CD8-positive, alpha-beta T cell (primary cell): ENCODE measurements at places on chromosomes 16 and 17.

GRCh38 chr17:36933512-36934143, 3.6 kb upstream of the LHX1 start:
- DNase-seq: peak; percentile 22

- DNase-seq: no peak
Measured at GRCh38 chr17:13592427-13592826, 9.3 kb downstream of the HS3ST3A1 start.

- DNase-seq: no peak
Measured at GRCh38 chr16:82240111-82240510, 70.1 kb upstream of the MPHOSPH6 start.

DNA sequence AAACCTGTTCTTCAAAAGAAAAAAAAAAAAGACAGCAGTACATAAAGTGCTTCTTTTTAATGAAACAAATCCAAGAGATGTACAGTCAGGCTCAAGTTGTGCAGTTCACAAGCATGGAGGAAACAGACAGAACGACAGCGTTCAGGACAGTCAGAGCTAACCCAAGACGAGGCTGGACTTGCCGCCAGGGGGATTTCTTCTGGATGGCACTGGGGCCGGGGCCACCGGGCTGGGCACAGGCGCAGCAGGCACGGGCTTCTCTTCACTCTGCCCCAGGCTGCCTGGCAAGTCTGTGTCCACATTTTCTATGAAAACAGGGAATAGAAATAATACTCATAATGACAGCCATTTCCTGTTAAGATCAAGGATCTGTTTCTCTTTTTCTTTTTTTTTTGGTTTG, 4.4 kb upstream of the NT5C start:
- no peak for DNase-seq

DNA sequence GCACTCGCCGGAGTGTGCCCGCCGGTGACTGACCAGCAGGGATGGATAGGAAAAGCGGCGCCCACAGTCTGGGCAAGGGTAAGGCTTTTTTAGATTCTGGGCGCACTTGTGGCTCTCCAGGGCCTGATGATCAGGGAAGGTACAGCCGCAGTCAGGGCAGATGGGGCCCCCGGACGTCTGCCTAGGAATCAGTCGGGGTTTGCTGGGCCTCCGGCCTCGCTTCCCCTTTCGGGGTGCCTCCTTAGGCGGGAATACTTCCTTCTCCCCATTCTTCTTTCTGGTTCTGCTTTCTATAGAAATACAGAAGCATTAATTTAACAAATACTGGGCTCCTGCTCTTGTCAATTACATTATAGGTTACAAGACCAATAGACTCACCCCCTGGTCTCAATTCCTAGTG, 5.0 kb downstream of the ZNF689 start:
- no peak for DNase-seq

- DNase-seq: no peak
Measured at GRCh38 chr17:42386777-42387657, 1.2 kb downstream of the STAT3 start.

DNA sequence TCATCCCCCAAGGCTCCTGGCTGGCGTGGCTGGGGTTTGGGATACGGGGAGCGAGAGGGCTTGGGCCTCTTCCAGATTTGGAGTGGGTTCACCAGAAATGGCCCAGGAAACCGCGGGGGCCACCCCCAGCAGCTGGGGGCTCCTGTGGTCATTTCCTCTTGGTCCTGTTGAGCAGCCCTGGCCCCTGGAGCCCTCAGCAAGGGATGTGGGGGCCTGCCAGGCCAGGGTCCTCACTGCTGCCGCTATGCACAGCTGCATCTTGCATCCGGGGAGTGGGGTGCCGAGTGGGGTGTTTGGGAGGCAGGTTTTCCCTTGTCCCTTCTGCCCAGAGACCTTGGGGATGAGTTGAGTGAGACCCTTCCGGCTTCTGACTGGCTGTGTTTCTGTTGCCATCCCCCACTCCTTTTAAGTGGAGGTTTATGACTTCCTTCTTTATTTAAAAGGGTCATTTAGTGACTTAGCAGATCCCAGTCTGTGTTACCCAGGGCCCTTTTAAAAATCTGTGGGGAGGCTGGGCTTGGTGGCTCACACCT, 319.8 kb downstream of the SEC14L1 start:
- no peak for DNase-seq

- no peak for DNase-seq
Measured at GRCh38 chr16:70588565-70588964, 57.8 kb upstream of the IL34 start.

- no peak for DNase-seq
Measured at GRCh38 chr16:79436885-79437284, 163.7 kb downstream of the MAF start.

DNA sequence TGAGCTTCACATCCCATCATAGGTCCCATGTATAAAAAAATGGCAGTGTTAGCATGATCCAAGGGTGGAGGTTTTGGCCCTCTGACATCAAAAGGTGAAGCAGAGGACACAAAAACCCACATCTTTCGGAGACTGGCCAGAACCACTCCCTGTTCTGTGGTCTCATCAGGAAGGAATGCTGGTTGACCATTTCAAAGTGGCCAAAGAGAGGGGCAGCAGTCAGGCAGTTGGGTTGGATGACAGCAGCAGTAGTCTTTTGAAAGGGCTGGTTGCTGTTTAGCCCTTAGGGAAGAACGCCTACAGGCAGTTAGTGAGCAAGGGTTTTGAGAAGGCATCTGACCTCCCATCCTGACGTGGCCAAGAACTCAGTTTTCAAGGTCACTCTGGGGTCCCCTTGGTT, 40.5 kb downstream of the LCMT1 start:
- no peak for DNase-seq

DNA sequence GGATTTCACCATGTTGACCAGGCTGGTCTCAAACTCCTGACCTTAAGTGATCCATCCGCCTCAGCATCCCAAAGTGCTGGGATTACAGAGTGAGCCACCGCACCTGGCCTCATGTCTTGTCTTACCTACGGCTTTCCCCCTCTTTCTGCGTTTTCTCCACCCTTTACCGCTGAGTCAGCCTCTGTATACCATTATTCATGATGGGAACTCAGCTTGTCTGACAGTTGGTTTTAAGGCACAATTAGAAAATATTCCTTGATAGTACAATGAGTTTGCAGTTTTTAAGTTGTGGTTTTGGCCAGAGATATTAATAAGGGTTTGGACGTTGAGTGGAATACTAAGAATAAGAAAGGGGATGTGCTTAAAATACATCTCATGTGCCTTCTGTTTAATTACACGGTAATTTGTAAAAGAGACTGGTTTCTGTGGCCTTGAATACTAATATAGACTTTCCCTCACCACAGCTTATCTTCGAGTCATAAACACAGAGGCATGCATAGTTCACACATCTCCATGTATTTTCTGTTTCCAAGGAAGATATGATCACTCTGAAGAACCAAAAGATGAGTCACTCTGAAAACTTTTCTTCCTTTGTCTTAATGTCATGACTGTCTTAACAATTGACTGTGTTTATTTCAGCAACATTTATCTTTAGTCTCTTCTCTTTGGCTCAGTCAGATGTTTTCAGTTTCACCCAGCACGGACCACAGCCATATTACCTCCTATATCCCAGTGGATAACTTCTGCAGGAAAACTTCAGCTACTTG, 54.4 kb downstream of the PITPNC1 start:
- no peak for DNase-seq

GRCh38 chr16:83935858-83936255, 17.2 kb upstream of the OSGIN1 start:
- DNase-seq: no peak

GRCh38 chr16:84190731-84191388, at the start of gene ADAD2:
TSS of gene ADAD2 (plus strand) at chr16:84191157. CDS start at chr16:84191231, 74 bp downstream.
- DNase-seq: no peak

DNA sequence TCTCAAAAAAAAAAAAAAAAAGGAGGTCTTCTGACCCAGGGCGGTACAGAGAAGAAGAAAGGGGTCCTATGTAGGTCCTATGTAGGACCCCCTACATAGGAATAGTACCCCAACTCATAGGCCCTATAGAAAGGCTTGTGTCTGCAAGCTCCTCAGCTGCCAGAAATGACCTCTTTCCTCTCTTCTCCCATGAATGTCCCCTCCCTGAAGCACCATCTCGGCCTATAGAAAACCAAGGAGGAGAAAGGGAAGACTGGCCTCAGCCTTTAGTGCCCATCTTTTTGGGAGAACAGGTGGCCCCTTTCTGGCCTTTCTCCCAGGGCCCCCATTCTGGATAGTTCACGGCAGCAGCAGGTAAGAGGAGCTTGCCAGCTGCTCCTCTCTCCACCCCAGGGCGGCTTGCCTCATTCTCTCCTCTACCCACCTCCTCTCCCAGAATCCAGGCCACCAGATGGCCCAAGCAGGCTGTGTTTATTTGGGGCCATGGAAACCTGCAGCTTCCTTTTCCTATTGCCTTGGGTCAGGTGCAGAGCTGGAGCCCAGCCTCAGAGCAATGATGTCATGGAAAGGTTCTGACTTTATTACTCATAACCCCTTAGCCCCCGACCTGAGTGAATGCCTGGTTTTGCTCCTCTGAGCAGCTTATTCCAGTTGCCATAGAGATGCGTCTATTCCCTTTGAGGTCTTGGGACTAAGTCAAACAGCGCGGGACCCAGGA, 1.6 kb upstream of the MRPL58 start:
- no peak for DNase-seq

- DNase-seq: peak; percentile 58
Measured at GRCh38 chr16:4309833-4310266, 6.0 kb upstream of the GLIS2 start.

GRCh38 chr17:58568044-58568799, 53.8 kb upstream of the MTMR4 start:
- DNase-seq: no peak

DNA sequence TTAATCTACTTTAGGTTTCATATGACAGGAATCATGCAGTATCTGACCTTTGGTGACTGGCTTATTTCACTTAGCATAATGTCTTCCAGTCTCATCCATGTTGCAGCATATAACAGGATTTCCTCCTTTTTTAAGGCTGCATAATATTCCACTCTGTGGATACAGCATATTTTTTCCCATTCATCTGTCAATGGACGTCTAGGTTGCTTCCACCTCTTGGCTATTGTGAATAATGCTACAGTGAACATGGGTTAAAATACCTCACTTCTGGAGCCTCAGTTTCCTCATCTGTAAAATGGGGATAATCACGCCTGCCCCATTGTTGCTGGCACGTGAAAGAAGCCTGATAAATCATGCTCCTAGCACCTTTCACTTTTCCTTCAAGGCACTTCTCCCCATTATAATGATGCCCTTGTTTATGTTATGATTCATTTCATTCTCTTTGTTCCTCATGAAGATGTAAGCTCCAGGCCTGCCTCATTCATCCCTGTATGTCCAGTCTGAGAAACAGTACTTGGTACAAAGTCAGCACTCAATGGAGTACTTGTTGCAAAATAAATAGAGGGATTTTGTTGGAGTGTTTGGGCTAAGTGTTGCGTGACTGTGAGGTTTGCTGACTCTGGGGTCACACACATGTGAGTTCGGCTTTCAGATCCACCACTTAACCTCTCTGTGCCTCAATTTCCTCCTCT, 59.6 kb downstream of the ABAT start:
- DNase-seq: no peak

DNA sequence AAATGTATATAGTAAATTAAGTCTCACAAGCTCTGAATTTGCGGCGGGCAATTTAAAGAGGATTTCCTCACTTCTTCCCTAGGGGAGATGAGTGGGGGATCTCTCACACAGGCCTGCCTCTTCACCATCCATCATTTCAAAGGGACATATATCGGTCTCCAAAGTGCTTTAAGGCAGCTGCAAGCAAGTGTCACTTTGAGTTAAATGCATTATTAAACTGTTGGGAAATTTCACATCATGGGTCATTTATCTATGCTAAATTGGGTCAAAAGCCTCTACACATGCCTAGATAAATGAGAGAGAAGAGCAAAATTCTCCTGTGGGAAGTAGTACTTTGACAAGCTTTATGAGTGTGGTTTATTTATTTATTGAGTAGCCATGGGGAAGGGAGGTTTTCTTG, 1106.1 kb upstream of the GOT2 start:
- DNase-seq: no peak

DNA sequence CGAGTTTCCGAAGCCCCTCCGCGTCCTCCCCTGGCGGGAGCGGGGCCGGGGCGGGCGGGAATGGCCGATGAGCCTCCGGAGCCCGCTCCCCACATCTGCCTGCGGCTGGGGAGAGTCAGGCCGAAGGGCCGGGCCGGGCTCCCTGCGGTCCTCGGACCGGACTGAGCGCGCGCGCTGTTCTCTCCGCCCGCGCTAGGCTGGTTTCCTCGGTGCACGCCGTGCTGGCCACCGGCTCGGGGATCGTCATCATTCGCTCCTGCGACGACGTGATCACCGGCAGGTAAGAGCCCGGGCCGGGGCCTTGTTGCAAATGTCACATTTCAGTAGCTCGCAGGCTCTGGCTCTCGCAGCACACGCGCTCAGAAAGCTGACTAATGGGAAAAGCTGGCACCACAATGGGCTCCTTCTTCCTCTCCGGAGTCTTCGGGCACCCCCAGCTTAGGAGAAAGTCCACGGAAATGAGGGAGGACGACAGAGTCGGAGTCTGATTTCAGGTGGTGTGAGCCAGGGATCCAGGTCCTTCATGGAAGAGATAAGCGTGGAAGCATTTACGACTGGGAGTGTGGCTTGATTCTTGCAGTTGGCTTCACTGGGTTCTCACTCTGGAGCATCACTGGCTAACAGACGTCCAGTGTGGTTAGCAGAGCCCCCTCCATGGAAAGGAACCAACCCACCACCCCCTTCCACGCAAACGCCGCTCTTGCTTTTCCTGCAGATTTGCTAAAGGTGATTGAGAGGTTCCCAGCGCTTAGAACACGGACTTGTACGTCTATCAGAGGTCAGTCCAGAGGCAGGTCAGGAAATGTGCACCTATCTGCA, 715 bp downstream of the TLCD3A start:
- DNase-seq: no peak

GRCh38 chr16:12054396-12054795, 77.9 kb downstream of the SNX29 start:
- DNase-seq: no peak

DNA sequence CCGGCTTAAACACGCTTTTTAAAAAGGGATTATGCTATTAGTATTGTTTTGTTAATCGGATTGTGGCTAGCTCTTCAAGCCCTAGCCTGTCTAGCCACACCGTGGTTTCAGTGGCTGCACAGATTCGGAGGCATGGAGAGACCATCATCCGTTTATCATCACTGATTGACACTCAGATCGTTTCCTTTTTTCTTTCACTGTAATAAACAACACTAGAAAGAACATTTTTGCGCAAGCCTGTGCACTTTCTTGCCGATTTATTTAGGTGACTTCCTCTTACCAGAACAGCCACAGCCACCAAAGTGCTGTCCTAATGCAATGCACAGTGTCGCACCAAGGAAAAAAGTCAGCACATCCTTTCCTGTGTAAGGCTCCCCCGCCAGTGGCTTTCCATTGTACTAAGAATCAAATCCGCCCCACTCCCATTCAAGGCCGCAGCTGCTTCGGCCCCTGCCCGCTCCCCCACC, 78.2 kb downstream of the CRISPLD2 start:
- DNase-seq: no peak

- no peak for DNase-seq
Measured at GRCh38 chr16:23207485-23207884, 24.9 kb downstream of the SCNN1G start.

- no peak for DNase-seq
Measured at GRCh38 chr17:19334331-19334730, 28.2 kb downstream of the B9D1 start.

DNA sequence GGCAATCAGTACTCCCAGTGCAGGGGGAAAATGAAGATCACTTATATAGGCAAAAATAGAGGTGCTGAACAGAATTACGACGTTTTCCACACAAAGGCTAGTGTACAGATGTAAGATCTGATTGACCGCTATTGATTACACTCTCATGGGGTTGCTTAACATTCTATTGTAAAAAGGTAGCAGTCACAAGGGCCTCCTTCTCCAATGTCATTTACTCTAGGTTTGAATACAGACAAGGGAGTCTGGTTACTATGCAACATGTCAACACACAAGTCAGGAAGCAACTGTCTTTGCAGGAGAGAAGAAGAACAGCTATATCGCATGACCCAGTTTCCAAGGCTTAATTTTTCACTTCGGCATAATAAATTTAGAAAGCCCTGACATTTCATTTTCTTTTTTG, 7.9 kb downstream of the KRT37 start:
- no peak for DNase-seq
